Skeletal muscle cell (primary cell): ENCODE measurements at places on chromosomes 6 and 20.

GRCh38 chr20:12152996-12153395 lies 235.3 kb downstream of the BTBD3 start:
- DNase-seq, result peak; percentile 73

DNA sequence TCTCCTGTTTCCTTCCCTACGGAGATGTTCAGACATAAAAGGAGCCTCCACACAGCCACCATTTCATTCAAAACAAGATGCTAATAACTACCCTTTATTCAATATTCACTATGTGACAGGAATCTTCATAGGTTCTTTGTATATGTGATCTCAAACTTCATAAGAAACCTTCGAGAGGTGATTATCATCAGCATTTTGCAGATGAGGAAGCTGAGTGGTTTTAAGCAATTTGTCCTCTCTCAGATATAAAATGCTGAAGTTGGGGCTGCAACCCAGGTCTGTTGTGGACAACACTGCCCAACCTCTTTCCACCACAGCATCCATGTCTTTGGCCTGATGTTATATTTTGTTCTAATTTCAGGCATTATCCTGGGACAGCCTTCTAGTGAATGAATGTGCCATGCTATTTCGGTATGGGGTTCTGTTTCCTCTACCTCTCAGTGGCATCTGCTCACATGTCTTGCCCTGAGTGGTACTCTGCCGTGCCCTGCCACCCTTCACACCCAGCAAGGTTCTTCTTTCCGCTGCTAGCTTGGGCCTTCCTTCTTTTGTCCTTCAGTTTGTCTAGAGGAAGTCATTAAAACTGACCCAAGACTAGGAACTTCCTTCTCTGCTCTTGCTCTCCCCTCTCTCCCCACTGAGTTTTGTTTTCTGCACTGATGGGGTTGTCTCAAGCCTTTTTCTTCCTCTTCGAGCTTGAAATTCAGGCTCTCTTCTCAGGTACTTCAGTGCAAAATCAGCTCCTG lies 300.9 kb upstream of the PRDM1 start:
- no peak for DNase-seq

DNA sequence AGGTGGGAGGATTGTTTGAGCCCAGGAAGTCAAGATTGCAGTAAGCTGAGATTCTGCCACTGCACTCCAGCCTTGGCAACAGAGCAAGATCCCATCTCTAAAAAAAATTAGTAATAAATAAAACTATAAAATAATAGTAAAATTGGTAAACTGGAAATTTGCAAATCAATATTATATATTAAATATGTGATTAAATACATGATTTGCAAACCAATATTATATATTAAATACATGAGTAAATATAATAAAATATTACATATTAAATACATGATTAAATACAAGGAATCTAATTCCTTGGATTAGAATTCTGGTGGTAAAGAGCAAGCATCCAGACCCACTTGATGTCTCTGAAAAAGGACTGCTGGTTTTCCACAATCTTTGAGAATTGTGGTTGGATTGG lies 35.8 kb downstream of the FUT9 start:
- no peak for DNase-seq

- DNase-seq, result no peak
Measured at GRCh38 chr6:37251211-37251780, 6.3 kb upstream of the TBC1D22B start.

DNA sequence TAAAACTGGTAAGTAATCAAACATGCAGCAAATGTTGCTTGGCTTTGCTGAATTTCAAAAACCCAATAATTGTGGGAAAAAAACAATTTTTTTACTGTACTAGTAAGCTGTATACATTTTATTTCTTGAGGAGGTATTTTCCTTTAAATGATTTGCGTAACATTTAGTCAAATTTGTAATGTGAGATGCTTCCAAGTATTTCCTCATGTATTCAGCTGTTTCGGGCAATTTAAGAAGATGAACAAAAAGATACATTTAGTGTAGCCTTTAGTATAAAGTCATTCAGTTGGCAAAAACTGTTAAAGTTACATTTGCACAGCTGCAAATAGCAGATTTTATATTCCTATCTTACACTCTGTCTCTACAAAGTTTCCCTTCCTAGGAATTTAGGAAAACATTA lies 186.1 kb upstream of the SCGN start:
- no peak for DNase-seq

DNA sequence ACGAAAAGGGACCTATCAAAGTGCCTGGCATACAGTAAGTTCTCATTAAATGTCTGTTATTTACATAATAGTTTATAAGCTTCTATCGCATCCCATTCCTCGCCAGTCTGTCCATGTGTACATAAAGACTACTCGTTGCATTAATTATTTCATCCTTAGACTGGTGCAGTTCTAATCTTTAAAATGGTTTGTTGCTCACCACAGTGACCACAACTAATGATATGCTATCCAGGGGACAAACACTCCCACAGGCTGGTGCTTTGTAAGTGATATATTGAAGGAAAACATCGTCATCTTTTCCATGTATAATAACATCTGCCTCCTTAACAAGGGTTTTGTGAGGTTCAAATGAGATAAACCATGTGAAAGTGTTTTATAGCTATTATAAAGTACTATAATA lies 39.0 kb upstream of the HBS1L start:
- no peak for DNase-seq

GRCh38 chr6:47655719-47656595 lies 42.4 kb upstream of the ADGRF4 start:
- no peak for DNase-seq

- DNase-seq, result no peak
Measured at GRCh38 chr6:143515061-143515760, 3.7 kb upstream of the FUCA2 start.

- DNase-seq, result no peak
Measured at GRCh38 chr6:36692861-36693702, 4.5 kb upstream of the RAB44 start.

- no peak for DNase-seq
Measured at GRCh38 chr20:33158637-33159385, 9.1 kb upstream of the BPIFA2 start.

DNA sequence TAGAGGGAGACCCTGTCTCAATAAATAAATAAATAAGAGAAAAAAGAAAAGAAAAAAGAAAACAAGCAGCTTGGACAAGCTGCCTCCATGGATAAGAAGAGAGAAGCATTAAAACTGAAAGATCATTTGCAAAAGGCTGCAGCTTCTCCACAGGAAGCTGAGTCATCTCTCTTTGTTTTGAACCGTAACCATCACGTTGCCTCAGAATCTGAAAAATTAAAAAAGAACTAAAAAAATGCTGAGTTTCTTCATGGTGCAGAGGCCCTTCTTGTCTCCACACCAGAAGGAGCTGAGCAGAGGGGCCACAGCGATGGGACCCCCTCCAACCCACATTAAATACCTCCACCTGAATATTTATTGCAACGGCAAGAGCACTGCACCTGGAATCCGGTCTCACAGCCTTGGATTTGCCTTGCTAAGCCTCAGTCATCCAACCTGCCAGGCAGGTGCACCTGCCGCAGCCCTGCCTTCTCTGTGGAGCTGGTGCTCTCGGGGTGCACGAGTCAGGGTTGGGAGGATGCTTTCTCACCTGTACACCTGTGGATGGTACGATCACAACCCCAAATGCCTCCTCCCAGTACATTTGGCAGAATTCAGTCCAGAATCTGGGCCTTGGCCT lies 28.1 kb downstream of the TOX2 start:
- DNase-seq, result peak; percentile 45

DNA sequence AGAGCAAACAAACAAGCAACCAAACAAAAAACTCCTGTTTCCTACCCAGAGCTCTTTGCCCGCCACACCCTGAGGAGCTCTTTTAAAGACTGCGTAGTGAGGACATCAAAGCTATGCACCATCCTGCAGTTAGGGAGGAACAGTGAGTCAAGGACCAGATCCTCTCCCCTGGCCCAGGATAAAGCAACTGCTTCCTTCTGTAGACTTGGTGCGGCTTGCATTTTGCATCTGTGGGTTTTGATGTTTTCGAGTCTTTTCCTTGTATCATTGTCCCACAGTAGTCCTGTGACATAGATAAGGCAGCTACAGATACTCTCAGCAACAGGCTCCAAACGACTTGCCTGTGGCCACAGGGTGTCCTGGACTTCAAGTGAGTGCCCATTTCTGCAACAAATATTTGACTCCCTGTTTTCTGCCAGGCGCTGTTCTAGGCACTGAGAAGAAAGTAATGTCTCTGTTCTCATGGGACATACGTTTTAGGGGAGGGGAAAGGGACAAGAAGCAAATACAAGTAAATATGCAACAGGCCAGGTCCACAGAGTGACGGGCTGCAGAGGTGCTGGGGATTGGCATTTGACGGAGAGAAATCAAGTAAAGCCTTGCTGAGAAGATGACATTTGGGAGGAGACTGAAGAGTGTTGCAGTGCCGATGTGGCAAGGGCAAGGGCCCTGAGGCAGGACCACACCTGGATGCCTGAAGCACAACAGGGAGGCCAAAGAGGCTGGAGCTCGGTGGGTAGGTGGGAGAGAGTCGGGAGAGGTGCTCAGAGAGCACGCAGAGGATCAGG lies 35.9 kb upstream of the MAP3K4 start:
- no peak for DNase-seq

- DNase-seq, result no peak
Measured at GRCh38 chr6:157300436-157300835, 22.9 kb downstream of the TMEM242 start.

DNA sequence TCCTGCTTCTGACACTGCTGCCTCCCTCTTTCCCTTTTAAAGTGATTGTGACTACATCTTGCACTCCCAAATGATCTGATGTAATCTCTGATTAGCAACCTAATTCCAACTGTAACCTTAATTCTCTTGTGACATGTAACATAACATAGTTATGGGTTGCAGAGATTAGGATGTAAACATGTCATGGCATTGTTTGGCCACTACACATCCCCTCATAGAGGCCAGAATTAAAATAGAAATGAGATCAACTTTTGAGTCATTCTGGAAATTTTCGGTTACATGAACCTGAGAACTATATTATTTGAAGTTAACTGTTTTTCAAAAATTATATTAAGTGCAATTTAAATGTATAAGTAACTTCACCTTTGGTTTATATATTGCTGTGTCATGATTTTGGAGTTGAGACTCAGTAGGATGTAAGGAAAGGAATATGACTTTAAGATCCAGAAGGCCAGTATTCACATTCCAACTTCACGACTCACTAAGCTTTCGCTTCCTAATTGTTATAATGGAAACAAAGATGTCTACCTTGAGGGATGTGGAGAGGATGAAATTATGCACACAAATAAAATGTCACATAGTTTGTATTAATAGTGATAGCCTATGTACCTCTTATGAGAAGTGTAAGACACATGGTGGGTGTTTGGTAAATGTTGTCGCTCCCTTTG lies 611.9 kb upstream of the MAP3K7 start:
- DNase-seq, result no peak

DNA sequence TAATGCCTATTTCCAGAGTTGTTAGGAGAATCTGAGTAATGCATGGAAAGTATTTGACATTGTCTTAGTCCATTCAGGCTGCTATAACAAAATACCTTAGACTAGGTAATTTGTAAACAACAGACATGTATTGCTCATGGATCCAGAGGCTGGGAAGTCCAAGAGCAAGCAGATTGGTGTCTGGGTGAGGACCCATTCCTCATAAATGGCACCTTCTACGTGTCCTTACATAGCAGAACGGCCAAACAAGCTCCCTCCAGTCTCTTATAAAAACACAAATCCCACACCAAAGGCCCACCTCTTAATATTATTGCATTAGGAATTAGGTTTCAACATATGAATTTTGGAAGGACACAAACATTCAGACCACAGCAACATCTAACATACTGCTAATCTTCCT lies 30.2 kb downstream of the MBOAT1 start:
- no peak for DNase-seq

- DNase-seq, result peak; percentile 35
Measured at GRCh38 chr6:157143171-157143889, 180.0 kb downstream of the TMEM242 start.

- DNase-seq, result no peak
Measured at GRCh38 chr20:60191014-60191413, 232.8 kb downstream of the CDH26 start.

GRCh38 chr6:135922174-135922573 lies 70.7 kb downstream of the PDE7B start:
- peak; percentile 99 for DNase-seq

DNA sequence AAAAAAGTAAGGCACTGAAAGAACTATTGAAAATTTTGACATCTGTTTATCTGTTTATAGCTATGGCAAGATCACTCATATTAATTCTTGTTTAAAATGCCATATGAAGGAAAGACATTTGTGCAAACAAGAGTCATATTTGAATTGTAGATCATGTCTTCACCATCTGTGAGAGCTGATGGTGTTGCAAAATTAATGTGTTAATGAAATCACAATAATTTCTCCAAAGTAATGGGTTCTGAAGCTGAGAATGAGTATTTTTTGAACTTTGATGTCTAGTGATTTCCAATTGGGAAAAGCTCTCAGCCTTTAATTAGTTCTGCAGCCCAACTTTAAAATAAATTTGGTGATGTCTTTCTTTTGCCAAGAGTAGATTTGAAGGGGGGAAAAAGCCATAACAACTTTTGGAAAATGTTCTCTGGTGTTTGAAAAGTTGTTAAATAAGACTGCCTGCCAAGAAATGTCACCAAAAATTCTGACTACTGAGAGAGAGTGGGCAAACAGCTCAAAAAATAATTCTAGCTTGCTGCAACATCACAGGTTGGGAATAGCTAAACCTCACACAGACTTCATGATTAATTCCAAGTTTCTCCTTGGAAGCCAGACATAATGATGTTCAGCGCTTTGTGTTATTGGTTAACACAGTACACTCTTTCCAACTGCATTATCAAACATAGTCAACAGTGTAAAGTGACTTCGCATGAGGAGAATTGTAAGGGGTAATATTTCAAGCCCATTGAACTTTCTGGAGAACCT lies 142.6 kb downstream of the SOBP start:
- DNase-seq, result no peak

GRCh38 chr6:13302751-13303667 lies 25.3 kb downstream of the TBC1D7 start:
- DNase-seq, result peak; percentile 93

DNA sequence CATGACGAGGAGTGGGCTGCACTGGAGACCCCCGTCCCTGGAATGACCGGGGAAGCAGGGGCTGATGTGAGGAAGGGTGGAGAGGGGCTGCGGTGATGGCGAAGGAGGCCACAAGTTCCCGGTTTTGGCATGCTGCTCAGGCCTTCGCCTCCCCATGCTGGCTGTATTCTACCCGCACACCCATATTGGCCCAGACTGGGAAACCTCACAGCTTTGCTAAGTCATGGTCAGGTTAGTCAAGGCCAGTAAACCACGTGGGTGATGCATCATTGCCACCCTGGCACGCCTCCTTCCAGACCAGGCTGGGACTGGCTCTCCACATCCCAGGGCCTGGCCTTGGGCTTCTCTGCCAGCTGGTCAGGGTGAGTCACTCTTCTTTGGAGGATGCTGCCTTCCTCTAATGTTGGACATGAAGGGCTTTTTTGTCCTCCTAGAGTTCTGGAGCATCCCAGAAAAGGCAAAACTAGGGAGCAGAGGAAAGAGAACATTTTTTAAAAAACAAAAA lies 53.8 kb downstream of the PCNA start:
- DNase-seq, result peak; percentile 90

GRCh38 chr6:56050530-56051201 lies 175.3 kb upstream of the BMP5 start:
- DNase-seq, result no peak

GRCh38 chr6:49551866-49552129 lies 1.3 kb downstream of the C6orf141 start:
- no peak for DNase-seq
